NCI-H2081 treated with DMSO at 0.1 percent for 48 hours (cell line): ENCODE measurements at places on chromosomes 1 and 21.
A peak's percentile ranks its signal among the peaks of the same experiment; 100 is the strongest.

DNA sequence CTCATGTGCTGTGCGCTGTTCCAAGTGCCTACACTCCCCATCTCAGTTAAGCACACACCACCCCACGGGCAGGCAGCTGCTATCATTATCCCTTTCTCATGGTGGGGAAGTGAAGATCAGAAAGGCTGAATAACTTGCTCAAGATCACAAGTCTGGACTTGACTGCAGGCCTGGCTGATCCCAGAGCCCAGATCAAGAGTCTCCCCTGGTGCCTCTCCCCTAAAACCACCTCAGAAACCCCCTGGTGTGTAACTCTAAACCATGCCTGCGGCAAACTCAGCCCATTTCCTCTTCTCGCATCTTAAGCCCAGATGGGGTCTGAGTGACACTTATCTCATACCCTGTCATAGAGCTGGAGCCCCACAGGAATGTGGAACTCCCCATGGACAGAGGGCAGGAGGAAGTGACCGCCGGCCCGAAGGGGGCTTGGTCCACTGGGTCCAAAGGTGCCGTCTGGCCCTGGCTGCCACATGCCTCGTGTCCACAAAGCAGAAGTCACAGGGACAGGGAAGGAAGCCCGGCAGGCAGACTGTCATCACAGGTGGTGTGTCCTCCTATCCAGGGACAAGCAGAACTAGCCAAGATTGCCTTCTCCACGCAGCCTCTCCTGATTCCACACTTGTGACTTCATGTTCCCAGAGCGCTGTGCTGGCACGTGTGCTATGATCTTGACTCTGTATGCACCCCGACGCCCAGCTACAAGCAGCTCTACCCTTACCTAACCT lies 92.1 kb downstream of the SYF2 start:
- DNase-seq: no peak

- no peak for DNase-seq
These were observed 73.0 kb downstream of the ATG4C start for GRCh38 chr1:62856960-62857359.

DNA sequence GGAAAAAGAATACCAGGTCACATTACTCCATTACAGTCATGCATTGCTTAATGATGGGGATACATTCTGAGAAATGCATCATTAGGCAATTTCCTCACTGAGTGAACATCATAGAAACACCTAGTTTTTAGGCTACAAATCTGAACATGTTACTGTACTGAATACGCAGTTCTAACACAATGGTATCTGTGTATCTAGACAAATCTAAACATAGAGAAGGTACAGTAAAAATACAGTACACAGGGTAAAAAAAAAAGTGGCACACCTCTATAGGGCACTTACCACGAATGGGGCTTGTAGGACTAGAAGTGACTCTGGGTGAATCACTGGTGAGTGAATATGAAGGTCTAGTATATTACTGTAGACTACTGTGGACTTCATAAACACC lies 115.7 kb downstream of the AKT3 start:
- no peak for DNase-seq

- no peak for DNase-seq
These were observed 37.7 kb downstream of the SH3BGR start for GRCh38 chr21:39489380-39489924.

DNA sequence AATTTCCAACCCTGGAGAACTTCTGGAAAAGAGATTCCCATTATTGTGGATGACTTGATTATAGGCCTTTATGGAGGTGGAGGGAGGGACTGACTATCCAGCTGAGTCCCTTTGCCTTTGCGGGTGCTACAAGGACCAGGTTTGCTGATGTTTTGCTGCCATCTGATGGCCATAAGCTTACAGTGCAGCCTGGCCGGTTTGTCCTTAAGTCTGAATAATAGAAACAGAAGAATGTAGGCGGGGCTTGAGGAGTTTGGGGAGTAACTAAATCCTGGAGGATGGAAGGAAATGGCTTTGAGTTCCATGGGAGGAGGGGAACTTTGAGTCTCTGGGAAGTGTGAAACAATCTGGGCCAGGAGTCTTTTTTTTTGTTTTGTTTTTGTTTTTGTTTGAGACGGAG lies 55.7 kb upstream of the CD1D start:
- peak; percentile 37 for DNase-seq

GRCh38 chr1:224558904-224559303 lies 57.2 kb upstream of the CNIH3 start:
- DNase-seq: no peak

- DNase-seq: no peak
These were observed 30.4 kb upstream of the FMO1 start for GRCh38 chr1:171217658-171218443.

DNA sequence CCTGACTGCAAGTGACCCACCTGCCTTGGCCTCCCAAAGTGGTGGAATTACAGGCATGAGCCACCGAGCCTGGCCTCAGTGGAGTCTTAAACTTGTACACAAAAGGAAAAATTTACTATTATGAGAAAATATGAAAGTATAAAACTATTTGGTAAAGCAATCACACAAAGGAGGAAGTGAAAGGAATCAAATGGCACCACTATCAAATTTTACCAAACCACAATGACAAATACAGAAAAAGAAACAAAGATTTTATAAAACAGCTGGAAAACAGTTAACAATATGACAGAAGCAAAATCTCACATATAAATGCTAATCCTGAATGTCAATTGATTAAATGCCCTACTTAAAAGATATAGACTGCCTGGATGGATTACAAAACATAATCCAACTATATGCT lies 42.1 kb upstream of the NEGR1 start:
- DNase-seq: no peak

DNA sequence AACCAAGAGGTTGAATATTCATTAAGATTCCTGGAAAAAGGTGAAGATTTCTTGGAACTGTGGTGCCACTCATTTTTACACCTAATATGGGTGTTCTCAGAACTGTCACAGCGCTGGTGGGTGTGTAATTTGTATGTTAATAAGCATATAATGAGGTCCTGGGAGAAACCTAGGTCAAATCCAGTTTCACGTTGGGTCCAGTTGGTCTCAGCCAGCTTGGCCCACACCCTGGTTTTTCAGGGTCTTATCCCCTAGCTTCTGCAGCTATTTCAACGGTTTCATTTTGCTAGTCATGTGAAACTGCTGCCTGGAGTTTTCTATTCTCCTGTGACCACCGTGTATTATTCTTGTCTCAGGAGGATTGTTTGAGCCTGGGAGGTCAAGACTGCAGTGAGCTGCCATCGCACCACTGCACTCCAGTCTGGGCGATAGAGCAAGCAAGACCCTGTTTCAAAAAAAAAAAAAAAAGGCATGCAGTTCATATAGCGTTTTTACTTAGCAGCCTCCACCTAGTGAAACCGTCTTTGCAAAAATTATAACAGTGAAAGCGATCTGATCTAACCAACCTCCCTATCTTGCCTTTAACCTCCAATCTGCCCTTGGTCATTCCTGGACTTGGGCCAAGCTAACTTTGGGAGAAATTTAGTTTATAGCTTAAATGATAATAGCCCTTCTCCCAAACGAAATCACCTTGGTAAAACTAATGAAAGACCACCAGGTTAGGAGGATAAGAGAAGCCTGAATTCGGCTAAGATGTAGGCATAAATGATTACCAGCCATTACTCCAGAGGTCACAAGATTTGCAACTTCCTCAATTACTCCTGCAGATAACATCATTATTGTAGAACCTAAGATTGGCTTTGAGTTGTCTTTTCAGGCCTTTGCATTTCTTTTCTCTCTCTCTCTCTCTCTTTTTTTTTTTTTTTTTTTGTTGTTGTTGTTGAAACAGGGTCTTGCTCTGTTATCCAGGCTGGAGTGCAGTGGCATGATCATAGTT lies 44.0 kb downstream of the PTAFR start:
- DNase-seq: no peak

DNA sequence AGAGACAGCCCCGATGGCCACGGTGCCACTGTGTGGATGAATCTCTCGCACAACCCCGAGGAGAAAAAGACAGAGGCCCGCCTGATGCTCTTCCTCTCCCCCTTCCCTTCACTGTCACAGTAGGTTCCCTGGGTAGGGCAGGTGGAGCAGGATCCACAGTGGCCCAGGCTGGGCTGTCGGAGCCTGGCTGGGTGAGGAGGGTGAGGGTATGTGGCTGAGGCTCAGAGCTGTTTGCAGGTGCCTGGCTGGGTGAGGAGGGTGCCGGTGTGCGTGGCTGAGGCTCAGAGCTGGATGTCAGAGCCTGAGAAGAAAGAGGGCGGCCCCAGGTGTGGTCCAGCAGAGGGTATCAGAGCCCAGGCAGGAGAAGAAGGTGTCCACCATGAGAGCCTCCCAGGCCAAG lies 2.7 kb downstream of the CFAP74 start:
- DNase-seq: no peak

- no peak for DNase-seq
These were observed 69.2 kb downstream of the OBSCN start for GRCh38 chr1:228276901-228277490.

GRCh38 chr21:37548521-37548981 lies 182.0 kb downstream of the DYRK1A start:
- DNase-seq: no peak

GRCh38 chr1:203451836-203452784 lies 23.5 kb upstream of the PRELP start:
- DNase-seq: no peak

- DNase-seq: no peak
These were observed 10.0 kb downstream of the SCNN1D start for GRCh38 chr1:1290238-1290731.

DNA sequence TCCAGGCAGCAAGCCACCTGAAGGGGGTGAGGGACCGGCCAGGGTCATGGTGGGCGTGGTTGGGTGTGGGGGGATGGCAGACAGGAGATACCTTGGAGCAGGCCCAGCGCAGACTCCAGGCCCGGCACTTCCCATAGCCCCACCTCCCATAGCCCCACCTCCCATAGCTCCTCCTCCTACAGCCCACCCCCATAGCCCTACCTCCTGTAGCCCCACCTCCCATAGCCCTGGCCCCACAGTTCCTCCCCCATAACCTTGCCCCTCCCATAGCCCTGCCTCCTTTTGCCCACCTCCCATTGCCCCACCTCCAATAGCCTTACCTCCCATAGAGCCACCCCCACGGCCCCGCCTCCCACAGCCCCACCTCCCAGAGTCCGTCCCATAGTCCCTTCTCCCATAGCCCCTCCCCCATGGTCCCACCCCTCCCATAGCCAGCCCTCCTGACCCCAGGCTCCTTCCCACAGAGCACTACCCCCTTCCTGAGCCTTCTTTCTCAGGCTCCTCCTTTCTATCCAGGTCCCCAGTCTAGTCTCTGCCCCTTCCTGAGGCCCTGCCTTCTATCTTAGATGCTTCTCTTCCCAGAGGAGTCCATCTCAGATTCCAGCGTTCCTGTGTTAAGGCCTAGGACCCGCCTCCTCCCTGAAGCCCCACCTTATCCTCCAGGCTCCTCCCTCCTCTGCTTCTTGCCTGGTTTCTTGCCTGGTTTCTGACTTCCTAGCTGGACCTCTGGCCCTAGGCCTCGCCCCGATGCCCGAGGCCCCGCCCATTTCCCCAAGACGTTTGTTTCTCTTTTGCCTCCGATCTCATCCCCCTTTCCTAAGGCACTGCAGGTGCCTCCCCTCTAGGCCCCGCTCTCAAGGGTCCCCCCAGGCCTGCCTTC lies 46.8 kb downstream of the PTPRU start:
- DNase-seq: no peak

DNA sequence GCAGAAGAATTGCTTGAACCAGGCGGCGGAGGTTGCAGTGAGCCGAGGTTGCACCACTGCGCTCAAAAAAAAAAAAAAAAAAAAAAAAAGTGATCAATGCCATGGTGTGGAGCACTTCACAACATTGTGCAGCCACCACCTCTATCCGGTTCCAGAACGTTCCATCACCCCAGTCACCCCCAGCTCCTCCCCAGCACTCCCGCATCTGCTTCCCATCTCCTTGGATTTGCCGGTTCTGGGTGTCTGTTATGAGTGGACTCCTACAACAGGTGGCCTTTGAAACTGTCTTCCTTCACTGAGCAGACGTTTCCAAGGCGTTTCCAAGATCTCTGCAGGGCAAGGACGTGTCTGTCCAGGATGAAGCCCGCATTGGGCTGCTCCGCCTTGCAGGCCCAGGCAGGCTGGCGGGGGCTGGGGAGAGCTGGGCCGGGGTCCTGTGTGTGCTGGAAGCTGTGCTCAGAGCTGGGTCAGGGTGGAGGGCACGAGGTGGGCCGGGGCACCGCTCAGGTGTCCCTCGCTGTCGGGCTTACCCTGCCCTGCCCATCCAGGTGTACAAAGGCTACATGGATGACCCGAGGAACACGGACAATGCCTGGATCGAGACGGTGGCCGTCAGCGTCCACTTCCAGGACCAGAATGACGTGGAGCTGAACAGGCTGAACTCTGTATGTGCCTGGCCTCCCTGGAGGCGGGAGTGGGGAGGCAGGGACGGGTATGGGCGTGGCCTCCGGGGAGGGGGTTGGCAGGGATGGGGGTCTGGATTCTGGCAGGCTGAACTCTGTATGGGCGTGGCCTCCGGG lies 14.9 kb upstream of the LRRC3 start:
- DNase-seq: no peak

- DNase-seq: no peak
These were observed 35.7 kb downstream of the DPT start for GRCh38 chr1:168693197-168693871.

- DNase-seq: no peak
These were observed at the start of gene PTGER3 for GRCh38 chr1:71047635-71048607. TSS of gene PTGER3 (minus strand) at chr1:71047816. CDS start at chr1:71047577, 239 bp downstream.

DNA sequence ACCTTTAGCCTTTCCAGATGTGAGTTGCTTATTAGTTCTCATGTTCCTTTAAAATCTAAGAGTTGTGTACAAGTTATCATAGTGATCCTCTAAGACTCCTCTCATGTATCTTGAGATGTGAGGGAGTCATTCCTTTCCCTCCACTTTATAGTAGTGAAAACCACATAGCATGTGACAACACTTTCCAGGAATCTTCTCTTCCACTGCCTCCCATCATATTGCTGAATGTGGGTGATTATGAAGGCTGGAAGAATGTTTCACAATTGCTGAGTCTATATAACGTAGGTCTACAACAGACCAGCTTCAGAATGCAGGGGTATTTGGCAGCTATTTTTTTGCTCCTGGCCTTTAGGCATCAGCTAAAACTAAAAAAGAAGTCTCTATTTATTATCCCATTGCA lies 44.7 kb upstream of the LRRC7 start:
- no peak for DNase-seq

- no peak for DNase-seq
These were observed 458.5 kb upstream of the DEPDC1 start for GRCh38 chr1:68955424-68955823.

DNA sequence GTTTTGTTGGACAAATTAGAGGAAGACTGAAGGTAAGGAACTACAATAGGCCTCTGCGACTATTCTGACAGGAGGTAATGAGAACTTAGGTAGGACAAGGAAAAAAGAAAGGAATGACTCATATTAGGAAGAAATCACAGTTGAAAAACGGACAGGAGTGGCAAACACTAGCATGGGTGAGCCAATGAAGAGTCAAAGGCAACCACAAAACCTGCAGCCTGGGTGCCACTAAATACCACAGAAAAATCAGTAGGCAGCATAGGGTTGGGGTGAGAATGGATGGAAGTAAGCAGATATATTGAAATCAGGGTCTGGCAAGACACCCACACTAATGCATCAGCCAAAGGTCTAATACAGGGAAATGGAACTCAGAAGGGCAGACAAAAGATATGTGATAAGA lies 10.0 kb downstream of the RBM34 start:
- no peak for DNase-seq

DNA sequence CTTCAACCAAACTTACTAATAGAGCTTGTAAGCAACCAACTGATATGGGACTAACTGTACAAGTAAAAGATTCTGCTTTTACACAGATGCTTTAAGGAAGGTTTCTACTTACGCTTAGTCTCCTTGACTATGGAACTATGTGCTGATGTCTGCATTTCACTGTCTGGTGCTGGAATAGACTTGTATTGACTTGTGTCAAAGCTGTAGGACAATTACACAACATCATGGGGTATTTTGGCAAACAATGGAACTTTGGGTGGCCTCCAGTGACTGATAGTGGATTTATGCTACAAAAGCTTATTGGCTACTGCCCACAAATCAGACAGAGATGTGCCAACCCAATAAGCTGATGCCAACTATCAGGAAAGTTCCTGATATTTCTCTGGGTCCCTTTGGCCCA lies 10.6 kb downstream of the CBR1 start:
- no peak for DNase-seq
